AG08395 (cell line): ENCODE measurements at places on chromosomes 4 and X.

GRCh38 chr4:177255359-177255758, 54.3 kb upstream of the NEIL3 start:
- DNase-seq = no peak

- DNase-seq = no peak
These were observed 135.0 kb downstream of the RASL11B start for GRCh38 chr4:52997132-52997416.

GRCh38 chrX:148670277-148670676, 169.9 kb downstream of the AFF2 start:
- no peak for DNase-seq

GRCh38 chr4:82728301-82728700, 70.3 kb downstream of the SCD5 start:
- DNase-seq = no peak

- DNase-seq = peak; percentile 45
These were observed 332.5 kb downstream of the PDGFC start for GRCh38 chr4:156638925-156639605.

- DNase-seq = no peak
These were observed 26.6 kb upstream of the AMELX start for GRCh38 chrX:11266573-11267003.

DNA sequence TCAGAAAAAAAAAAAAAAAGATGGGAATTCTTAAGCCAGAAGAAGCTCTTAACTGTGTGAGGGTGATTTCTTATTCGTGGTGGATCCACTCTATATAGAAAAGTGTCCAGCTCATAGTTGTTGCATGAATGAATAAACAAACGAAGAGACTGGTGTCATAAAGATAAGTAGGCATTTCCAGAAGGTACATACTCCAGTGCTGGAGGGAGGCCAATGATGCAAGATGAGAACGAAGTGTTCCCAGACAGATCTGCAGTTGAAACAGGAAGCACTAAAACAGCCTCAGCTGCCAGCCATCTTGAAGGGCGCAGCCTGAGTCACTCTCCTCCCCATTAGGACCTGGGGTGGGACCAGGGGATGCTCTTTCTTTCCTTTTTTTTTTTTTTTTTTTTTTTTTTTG, 47.4 kb upstream of the HOPX start:
- peak; percentile 29 for DNase-seq

- DNase-seq = peak; percentile 29
These were observed 767 bp upstream of the SMIM20 start for GRCh38 chr4:25913056-25913850.

- no peak for DNase-seq
These were observed 18.5 kb downstream of the RAPGEF2 start for GRCh38 chr4:159121371-159121770.

GRCh38 chr4:105276361-105277104, 129.9 kb downstream of the TET2 start:
- DNase-seq = no peak

DNA sequence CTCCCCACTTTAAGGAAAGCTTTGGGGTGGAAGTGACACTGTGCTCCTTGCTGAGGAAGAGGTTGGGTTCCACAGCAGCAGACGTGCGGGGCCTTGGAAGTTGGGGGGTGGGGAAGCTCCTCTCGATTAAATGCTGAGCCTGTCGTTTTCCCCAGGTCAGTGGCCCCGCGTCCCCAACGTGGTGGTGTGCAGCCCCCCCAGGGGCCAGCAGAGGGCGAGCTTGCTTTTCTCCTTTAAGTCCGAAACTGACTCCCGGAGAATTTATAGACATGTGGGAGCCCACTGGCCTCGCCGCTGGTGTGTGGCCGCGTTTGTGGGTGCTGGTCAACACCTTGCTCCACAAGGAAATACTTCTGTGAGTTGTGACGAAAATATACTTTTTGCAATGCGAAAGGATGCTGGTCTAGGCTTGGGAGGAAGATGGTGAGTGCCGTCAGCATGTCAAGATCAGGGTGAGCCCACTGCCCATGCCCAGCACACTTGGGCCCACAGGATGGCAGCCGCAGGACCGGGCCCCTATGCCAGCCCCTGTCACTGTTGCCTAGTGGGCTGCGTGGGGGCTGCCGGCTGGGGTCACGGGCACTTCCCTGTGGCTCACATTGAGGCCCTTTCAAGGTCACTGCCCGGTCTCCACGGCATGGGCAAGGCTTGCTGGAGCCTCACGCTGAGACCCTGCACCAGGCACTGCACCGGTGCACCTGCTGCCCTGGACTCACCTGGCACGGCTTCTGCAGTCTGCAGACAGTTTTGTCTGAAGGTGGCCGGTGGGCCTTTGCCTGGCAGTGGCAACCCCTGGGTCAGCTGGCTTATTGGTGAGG, 9.4 kb downstream of the UVSSA start:
- peak; percentile 69 for DNase-seq

GRCh38 chr4:134754301-134755019, 552.9 kb upstream of the PABPC4L start:
- DNase-seq = no peak

- DNase-seq = peak; percentile 75
These were observed 3.2 kb upstream of the RS1 start for GRCh38 chrX:18674788-18675735.

DNA sequence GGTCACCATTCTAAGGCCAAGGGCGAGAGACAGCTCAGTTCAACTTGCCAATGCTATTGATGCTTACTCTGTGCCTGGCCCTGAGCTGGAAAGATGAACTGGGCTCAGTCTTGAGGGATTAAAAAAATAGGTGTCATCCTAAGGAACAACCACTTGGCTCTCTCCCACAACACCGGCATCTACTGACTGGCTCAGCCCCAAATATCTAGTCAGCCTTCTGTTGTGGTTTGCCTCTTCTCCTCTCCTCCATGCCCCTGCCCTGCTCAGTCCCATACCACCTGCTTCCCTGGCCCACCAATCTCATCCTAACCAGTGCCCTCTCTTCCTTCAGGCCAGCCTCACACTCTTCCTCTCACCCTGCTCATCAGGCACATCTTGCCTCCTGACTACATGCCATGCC, 29.6 kb downstream of the KDM5C start:
- DNase-seq = no peak

DNA sequence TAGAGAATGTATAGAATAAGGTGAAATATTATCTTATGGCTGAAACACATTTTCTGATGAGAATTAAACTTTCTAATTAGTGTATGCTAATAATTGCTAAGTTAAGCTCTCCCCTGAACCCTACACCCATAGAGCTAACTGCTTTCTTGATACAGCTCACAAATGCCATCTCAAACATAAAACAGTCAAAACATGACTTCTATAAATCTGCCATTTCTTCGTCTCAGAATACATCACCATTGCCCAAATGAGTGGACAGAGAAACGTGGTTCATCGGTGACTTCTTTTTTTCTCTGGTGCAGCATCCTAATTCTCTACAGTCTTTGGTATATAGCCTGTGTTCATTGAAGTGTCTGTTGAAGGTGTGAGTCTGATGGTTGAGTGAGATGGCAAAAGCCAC, 554.6 kb downstream of the NLGN4X start:
- DNase-seq = no peak

GRCh38 chr4:106773076-106773905, 262.8 kb downstream of the DKK2 start:
- DNase-seq = peak; percentile 13

GRCh38 chrX:115988825-115989224, 181.7 kb upstream of the AGTR2 start:
- DNase-seq = no peak

GRCh38 chr4:1285790-1286553, 3.7 kb upstream of the MAEA start:
- peak; percentile 31 for DNase-seq

GRCh38 chr4:74608151-74608949, 163.4 kb downstream of the AREG start:
- DNase-seq = no peak

GRCh38 chr4:169345316-169345721, 74.6 kb upstream of the SH3RF1 start:
- DNase-seq = peak; percentile 83

DNA sequence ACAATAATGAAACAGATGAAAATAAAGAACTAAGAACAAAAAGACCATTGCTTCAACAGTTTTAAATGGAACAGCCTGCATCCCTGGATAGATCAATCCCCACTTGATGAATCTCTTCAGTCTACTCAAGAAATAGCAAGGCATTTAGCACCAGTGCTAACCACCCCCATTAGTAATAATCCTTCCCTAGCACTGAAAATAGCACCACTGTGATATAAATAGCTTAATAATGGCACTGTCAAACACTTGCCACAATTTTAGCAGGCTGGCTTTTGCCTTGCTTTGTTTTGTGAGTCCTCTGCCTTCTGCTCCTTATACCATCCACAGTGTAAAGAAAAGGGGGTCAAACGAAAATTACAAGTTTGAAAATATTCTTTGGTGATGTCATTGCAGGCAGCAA, 17.4 kb downstream of the DCX start:
- DNase-seq = no peak

GRCh38 chr4:152408514-152409327, 127.2 kb downstream of the FBXW7 start:
- DNase-seq = peak; percentile 48

- DNase-seq = no peak
These were observed 30.4 kb downstream of the WDFY3 start for GRCh38 chr4:84936123-84936522.

GRCh38 chr4:72568959-72569718, at the start of gene ADAMTS3:
Gene ADAMTS3, minus strand, starts transcription at chr4:72569221. Its CDS starts 459 bp downstream, at chr4:72568762.
- DNase-seq = peak; percentile 31

DNA sequence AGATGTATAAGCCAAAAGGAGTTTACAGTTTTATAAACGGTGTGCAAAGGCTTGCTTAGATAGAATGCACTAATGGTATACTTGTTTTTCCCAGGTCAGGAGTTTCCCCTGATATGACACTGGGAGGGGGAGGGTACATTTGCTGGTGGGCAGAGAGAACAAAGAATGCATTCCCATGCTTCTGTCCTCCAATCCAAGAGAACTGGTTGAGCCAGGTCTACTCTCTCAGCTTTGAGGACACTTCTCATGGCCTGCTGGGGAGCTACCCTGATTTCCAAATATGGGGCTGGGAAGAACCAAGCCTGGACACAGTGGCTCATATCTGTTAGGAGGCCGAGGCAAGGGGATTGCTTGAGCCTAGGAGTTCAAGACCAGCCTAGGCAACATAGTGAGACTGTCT, 3.3 kb upstream of the GPC4 start:
- no peak for DNase-seq
